ENCODE measurements at places on chromosomes 7 and 10.

DNA sequence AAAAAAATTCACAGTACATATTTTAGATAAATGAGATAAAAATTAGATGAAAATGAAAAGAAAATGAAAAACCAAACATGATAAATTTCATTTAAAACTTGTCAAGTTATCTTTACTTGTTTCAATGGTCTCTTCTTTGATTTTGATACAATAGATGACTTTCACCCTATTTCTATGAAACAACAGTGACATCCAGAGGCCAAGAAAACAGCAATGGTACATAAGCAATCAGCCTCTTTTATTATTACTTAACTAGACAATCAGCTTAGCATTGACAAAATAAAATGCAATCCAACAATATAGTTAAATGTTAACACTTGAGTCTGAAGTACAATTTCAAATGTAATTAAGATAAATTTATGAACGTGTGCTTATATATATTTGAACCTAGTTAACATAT, 74.8 kb upstream of the GPR37 start:
- no peak overlapping the region for H3K4me3 ChIP-seq
- ATAC-seq: no peak
- peaks cover 42% of the 10 kb centered on the region for H3K36me3 ChIP-seq
- no peak overlapping the region for H3K27ac ChIP-seq

DNA sequence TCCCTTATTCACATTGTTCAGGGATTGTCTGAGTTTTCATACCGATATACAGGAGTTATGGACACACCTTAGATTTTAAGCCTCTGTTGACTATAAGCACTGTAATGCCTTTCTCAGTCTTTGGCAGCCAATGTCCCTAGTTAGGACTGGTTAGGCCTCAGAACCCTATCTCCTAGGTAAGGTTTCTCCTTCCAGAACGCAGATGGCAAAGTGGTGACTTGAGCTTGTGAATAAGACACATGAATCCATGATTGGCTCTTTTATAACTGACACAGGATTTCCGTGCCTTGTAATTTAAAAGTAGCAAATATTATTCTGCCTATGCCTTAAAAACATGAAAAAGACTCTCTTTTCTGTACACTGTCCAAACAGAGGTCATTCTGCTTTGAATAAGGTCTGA, 12.5 kb upstream of the RNF148 start:
- H3K27me3 ChIP-seq: no peaks in the 10 kb centered on the region
- no peaks in the 10 kb centered on the region for H3K36me3 ChIP-seq
- H3K4me3 ChIP-seq: no peak overlapping the region
- ATAC-seq: no peak

GRCh38 chr10:89670926-89671325, 25.9 kb upstream of the PANK1 start:
- H3K36me3 ChIP-seq: no peaks in the 10 kb centered on the region
- no peak for ATAC-seq
- peaks cover 7% of the 10 kb centered on the region for H3K27me3 ChIP-seq
- no peaks in the 10 kb centered on the region for H3K4me1 ChIP-seq
- H3K4me3 ChIP-seq: no peak overlapping the region

DNA sequence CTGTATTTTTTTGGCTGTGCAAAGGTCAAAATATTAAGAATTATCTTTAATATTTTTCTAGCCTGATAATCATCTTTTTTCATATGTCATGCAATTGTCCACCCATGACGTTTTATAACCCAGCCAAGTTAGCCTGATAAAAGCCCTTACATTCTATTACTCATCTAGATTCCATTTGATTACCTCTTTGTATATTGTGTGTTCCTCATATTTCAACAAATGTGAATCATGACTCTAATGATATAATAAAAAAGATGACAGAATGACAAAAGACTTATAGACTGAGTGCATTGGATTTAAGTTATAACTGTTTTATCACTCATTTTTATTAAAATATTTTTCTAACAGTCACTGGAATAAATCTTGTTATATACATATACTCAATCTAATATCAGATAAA, 1560.0 kb upstream of the LRRTM3 start:
- no peaks in the 10 kb centered on the region for H3K27me3 ChIP-seq
- no peak for ATAC-seq
- no peaks in the 10 kb centered on the region for H3K36me3 ChIP-seq
- H3K4me3 ChIP-seq: no peak overlapping the region
- no peak overlapping the region for H3K27ac ChIP-seq

GRCh38 chr10:21363092-21363730, 162.3 kb downstream of the SKIDA1 start:
- H3K4me1 ChIP-seq: no peaks in the 10 kb centered on the region
- no peak overlapping the region for H3K27ac ChIP-seq
- H3K27me3 ChIP-seq: no peaks in the 10 kb centered on the region
- no peak overlapping the region for H3K4me3 ChIP-seq

DNA sequence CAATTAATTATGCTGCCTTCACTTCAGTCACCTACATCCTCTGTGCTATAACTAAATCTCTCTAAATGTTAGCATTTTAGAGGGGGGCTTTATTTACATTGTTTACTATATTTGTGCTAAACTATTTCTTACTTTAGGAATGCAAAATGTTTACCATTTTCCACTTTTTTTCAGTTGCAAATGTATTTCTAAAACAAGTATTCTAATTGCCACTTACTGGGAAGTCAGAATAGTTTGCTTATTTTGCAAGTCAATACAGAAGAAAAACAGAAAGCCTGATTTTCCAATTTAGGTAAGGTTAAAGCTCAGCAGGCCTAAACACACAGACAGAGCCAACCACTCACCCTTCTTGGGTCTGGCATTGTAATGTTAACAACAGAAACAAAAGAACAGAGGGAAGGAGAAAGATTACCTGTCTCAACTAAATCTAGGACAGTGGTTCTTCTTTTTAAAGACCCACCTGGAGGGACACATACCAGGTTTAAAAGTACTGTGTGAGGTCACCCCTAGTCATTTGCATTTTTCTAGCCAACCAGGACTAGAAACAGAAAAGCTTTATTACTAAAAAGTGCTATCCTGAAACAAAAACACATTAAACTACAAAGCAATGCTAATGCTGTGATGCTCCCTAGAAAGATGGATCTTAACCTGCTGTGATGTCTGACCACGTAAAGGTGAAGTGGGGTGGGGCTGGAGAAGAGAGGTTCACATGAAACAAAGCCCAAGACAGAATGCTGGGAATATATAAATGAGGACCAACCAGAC, 178.2 kb downstream of the SLC25A13 start:
- H3K4me3 ChIP-seq: no peak overlapping the region
- peaks cover 49% of the 10 kb centered on the region for H3K36me3 ChIP-seq

- no peaks in the 10 kb centered on the region for H3K36me3 ChIP-seq
- H3K27ac ChIP-seq: no peak overlapping the region
Observed at GRCh38 chr7:105816266-105816843, 60.0 kb downstream of the ATXN7L1 start.

DNA sequence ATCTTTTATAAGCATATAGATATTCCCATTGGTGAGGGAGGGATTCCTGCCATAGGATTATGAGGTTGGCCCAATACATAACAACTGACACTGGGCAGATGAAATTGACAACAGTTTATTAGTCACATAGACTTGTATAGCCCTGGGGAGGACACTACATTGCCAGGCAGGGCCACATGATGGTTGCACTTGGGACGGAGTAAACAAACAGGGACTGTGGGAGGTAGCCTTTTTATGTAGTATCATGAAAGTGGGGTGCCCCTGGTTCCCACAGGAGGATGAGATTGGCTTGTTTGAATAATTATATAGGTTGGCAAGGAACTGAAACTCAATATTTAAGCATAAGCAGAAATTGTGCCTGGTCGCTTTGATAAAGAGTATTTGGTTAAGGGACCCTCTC, 23.5 kb downstream of the TRIM24 start:
- H3K36me3 ChIP-seq: no peaks in the 10 kb centered on the region
- ATAC-seq: no peak
- H3K27ac ChIP-seq: no peak overlapping the region
- no peak overlapping the region for H3K4me3 ChIP-seq

- H3K36me3 ChIP-seq: no peaks in the 10 kb centered on the region
- no peak overlapping the region for H3K27ac ChIP-seq
- H3K4me1 ChIP-seq: no peaks in the 10 kb centered on the region
- ATAC-seq: no peak
Observed at GRCh38 chr10:77398558-77398957, 239.1 kb downstream of the KCNMA1 start.

- peak overlapping the region; percentile 99 for H3K4me3 ChIP-seq
- H3K27me3 ChIP-seq: no peaks in the 10 kb centered on the region
- H3K4me1 ChIP-seq: peaks cover 29% of the 10 kb centered on the region
Observed at GRCh38 chr10:119176166-119176565, 2.4 kb downstream of the PRDX3 start.

- no peaks in the 10 kb centered on the region for H3K36me3 ChIP-seq
- ATAC-seq: no peak
- peaks cover 20% of the 10 kb centered on the region for H3K27me3 ChIP-seq
- no peak overlapping the region for H3K27ac ChIP-seq
- no peak overlapping the region for H3K4me3 ChIP-seq
Observed at GRCh38 chr7:90175667-90176066, 21.4 kb downstream of the STEAP1 start.

DNA sequence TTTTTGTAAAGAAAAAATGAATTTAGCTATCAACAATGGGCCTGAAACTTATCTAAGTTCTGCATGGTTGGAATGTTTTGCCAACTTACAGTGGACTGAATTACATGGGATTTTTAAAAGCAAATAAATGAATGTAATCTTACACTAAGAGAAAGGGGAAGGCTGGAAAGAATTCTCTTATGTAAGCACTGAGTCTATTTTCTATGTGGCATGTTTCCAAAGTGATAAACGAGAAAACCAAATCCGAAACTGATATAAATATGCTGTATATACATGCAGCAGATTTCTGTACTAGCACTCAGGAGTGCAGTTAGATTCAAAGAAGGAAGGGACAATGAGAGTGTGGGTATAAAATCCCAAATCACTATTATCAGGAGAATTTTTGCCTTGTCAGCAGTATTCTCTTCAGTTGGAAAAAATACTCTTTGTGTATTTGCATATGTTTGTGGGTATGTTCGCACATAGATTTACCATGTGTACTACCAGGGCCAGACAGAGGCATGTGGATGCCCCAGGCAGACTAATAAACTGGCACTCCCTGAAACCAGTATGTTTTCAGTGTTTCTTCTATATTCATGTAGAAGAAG, 334.3 kb upstream of the SEMA3D start:
- no peaks in the 10 kb centered on the region for H3K36me3 ChIP-seq
- no peak overlapping the region for H3K27ac ChIP-seq
- no peaks in the 10 kb centered on the region for H3K27me3 ChIP-seq
- no peaks in the 10 kb centered on the region for H3K4me1 ChIP-seq
- H3K4me3 ChIP-seq: no peak overlapping the region
- no peak for ATAC-seq

DNA sequence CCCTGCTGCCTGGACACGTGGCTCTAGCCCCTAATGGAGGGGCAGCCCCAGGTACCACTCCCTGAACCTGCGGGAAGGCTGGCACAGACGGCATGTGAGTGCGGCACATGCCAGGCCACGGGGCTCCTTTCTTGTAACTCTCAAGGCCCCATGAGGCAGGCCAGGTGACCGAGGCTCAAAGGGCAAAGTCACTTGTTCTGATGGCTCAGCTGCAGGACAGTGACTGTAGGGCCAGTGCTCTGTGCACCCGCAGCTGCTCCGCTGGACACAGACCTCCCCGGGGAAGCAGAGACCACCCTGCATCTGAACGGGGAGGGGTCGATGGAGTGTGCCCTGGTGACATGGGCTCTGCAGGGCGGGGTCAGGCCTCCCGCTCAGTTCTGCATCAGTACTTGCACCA, 55.3 kb downstream of the PTPRE start:
- no peak overlapping the region for H3K4me3 ChIP-seq
- H3K27ac ChIP-seq: no peak overlapping the region
- peaks cover 7% of the 10 kb centered on the region for H3K27me3 ChIP-seq

DNA sequence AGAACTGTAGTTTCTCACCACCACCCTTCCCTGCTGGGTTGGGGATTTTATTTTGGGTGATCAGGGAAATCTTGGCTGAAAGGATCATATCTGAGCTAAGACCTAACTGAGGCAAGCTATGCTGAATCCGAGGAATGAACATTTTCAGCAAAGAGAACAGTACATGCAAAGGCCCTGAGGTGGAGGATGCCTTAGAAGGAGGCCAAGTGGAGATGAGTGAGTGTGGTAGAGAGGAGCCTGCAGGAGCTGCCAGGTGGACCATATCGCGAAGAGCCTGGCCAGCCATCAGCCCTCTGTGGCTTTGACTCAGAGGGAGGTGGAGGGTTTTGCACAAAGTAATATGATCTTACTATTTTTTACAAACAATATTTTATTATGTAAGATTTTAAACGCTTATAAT, 1.6 kb upstream of the RASGEF1A start:
- ATAC-seq: no peak
- no peaks in the 10 kb centered on the region for H3K36me3 ChIP-seq
- H3K27ac ChIP-seq: no peak overlapping the region
- no peaks in the 10 kb centered on the region for H3K4me1 ChIP-seq
- no peak overlapping the region for H3K4me3 ChIP-seq

DNA sequence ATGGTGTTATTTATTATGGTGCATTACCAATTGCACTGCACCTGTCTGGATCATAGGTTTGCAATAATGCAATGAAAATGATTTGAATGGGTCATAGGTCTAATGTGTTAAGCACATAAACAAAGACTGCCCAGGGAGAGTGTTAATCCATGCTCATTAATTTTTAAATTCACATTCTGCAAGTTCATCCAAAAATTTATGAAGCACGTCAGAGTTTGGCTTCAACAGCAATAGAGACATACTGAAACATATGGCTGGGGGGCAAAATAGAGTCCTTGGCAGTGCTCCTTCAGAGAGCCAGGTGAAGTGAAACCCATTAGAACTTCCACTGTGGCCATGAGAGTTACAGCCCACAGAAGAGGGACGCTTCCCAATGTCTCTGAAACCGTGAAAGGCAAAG, 441.1 kb downstream of the POM121L12 start:
- H3K4me3 ChIP-seq: no peak overlapping the region
- no peak overlapping the region for H3K27ac ChIP-seq
- no peaks in the 10 kb centered on the region for H3K4me1 ChIP-seq

- H3K36me3 ChIP-seq: peaks cover 34% of the 10 kb centered on the region
- no peak overlapping the region for H3K4me3 ChIP-seq
- no peaks in the 10 kb centered on the region for H3K27me3 ChIP-seq
- peaks cover 15% of the 10 kb centered on the region for H3K4me1 ChIP-seq
- no peak for ATAC-seq
Observed at GRCh38 chr7:129664029-129665012, 52.8 kb downstream of the NRF1 start.

DNA sequence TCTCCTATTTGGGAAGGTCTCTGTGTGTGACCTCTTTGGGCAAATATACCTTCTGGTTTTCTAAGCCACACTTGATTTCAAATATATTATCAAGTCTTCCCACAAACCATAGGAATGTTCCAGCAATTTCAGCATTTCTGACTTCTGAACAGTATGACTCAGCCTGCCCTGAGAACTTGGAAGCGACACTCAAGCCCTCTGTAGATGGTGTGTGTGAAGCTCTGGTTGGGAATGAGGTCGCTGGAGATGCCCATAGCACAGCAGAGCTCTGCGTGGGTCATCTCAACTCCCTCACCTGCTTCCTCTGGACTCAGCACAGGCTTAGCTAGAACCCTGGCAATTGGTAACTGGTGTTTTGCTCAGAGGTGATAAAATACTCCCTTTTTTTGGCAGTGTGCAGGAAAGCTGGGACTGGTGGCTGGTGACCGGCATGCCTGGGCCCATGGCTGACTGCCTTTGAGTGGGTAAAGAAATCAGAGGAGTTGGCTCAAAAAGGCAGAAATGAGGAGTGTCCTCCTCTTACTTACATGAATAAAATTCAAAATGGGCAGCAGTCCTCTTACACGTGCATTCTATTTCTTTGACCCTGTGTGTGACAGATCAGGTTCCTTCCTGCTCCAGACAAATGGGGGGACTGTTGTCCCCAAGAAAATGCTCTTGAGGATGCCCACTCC, 87.5 kb upstream of the NRP1 start:
- H3K27me3 ChIP-seq: peaks cover 20% of the 10 kb centered on the region
- no peak overlapping the region for H3K4me3 ChIP-seq
- ATAC-seq: no peak
- H3K27ac ChIP-seq: no peak overlapping the region
- no peaks in the 10 kb centered on the region for H3K36me3 ChIP-seq
